ENCODE measurements at places on chromosomes 7 and 10. TPM values are rescaled to one million over a fixed set of nuclear protein-coding genes. Genes with fewer than 3 reads are reported as not detected.

GRCh38 chr10:91907914-91908336 lies 1.4 kb downstream of the FGFBP3 start:
- peak; percentile 13 for DNase-seq

DNA sequence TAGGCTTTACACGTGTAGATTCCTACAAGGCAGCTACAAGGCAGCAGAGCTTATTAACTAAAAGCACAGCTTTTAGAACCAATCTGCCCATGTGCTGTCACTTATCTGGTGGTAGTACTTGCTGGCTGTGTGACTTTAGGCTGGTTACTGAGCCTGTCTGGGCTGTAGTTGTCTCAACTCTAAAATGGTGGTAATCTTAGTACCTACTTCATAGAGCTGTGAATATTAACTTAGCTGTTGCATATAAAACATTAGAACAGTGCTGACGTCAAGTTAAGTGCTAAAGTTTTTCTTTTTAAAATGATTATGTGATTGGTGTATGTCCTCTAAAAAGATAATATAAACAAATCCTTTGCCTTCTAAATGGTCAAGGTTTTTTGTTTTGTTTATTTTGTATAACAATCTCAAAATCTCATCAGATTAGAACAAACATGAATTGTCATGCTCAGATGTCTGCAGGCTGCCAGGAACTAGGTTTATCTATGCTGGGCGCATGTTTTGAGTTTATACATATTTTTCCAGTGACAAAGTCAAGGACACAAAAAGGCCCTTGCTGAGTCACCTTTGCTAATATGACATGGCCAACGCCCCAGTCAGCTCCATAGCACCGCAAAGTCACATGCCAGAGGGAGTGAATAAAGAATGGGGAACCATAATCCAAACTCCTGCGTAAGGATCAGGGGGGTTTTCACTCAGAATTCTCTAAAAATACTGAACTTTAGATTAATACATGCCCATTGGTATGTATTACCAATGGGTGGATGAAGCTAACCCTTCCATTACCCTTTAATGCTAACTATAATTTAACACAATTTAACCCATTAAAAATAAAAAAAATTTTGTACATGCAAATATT lies 39.8 kb upstream of the ARL4A start:
- peak; percentile 67 for DNase-seq

DNA sequence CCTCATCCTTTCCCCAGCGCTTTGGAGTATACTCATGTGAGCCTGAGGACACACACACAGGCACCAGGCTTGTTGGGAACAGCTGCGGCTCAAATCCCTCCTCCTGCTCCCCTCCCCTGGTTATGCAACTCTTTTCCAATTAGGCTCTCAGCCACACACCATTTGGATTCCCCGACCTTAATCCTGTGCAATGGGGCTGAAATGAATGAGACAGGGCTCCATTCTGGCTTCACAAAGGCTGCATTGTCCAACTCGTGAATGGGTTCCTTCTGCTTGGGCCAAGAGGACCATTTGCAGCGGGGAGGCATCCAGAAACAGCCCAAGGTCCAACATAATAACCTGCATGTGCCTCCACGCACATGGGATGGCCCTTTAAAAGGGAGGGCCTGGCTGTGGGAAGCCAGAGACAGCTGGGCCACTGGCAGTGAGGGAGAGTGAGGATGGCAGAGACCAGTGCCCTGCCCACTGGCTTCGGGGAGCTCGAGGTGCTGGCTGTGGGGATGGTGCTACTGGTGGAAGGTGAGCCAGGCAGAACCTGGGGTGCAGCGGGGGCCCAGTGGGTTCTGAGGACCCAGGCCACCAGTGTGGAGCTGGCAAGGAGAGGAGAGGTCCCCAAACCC lies at the start of gene RGR:
RGR (plus strand) TSS at position 403 of the 620 bp plus-strand sequence; CDS start at position 441, 38 bp downstream.
- DNase-seq: no peak

DNA sequence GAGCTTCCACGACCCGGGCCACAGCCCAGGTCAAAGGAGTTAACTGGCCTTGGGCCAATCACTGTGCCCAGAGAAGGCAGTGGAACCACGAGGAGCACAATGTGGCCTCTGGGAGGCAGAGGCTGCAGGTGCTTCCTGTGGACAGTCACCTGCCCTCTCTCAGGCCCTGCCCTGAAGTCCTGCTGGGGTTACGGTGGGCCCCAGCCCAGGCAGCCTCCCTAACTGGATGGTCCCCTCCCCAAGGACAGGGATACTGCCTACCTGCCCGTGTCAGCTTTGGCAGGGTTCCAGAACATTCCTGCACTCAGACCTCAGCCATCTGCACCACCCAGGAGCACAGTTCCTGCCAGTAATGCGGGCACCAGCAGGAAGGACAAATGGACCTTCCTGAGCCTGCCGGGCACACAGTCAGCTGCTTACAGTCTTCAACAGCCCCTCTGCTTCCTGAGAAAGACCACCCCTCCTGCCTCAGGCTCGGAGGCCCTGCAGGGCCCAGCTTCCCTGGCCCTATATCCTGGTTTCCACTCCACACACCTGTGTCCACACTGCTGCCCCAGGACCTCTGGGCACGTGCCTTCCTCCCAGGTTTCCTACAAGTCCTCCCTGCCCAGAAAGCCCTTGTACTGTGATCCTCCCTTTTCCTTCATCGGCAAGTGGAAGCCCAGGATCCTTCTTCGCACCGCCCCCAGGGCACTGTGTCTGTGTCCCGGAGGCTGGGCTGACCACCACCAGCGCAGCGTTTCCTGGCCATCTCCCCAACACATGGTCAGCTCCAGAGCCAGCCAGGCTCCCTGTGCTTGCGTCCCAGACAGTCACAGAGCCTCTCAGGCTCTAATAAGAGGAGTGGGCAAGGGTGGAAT lies 23.3 kb downstream of the WDR86 start:
- no peak for DNase-seq

DNA sequence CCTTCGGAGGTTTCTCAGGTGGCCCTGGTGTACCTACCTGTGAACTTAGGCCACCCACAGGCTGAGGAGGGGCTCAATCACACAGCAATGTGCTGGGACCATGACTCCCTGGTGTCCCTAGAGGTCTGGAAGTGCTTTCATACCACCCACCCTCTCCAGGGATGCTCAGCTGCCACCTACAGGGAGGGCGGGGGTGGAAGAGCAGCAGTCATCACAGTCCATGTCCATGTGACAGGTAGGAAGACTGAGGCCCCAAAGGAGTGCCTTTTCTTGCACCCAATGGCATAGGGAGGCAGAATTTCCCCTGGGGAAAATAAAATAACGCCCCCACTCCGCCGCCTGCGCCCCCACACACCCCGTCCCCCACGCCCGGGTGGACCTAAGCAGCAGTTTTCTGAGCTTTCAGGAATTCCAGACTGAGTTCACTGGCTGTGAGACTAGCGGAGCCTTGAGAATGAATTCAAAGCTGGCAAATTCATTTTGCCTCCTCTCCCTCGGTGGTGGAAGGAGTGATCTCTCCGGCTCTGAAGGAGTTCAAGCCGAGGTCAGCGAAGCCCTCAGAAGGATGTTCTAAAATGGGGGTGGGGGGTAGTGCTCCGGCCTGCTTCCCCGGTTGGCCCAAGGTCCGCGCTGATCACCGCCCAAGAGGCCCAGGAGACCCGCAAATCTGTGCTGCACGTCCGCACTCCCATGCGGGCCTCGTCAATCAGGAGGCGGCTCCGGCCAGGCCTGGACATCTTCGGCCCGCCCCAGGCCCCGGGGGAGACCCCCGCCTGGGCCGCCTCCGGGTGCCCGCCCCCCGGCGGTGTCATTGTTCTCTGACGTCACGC lies 2.1 kb upstream of the ZMIZ1 start:
- DNase-seq: no peak

DNA sequence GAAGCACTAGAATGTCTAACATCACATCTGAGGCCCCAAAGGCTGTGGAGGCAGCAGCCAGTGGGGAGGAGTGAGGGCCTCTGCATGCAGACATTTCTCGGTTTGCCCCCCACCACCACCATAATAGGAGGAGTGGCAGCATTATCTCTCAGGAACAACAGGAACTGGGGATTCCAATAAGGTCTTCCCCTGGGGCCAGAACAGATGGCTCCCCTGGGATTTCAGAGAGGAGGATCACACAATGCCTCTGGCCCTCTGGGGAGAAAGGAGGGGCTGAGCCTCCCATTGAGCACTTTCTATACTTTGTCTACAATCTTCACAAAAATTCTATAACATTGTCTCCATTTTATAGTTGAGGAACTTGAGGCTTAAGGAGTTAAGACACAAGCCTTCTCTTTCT lies 61.1 kb downstream of the GRID1 start:
- DNase-seq: no peak

DNA sequence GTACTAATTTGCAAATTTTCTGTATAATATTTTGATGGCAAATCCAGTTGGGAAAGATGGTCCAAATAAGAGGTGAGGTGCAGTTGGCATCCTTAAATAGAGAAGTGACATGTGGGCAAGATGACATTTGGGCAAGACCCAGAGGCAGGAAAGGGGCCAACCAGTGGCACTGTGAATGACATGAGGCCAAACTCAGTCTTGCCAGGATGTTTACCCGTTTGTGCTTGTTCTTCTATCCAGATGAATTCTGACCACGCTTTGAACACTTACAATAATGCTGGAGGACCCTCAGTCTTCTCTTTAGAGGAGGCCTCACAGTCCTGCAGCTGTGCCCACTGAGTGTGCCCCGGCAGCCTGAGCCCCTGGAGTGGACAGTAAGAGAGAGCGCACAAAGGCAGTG lies 45.1 kb downstream of the KCNMA1 start:
- DNase-seq: no peak

DNA sequence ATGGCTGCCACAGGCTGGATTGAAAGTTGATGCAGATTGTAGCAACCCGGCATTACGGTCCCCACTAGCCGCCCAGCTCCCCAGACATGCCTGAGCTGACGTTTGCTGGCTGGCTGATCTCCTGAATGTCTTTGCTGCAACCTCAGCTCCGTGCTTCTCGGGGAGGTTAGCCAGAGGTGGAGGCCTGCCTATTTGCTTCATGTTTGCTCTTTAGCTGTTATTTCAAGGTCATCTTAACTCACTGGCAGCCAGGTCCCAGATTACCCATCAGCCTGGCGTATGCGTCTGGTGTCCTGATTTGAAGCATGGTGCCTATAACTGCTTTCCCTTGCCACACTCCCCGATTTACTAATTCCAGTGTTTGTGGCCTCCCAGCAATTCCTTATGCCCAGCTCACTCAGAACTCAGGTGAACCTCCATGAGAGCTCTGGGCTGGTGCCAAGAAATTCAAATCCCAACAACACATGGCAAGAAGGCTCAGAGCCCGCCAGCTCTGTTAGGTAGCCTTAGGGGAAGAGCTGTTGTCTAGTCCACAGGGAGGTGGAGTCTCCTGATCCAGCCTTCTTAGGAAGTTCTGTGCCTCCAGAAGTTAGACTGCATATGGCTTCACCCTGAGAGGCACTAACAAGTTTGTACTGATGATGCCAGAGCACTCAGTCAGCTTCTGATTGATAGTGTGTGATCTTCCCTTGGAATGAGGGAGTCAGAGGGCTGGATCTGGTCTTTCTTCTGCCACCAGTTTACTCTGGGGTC lies 69.7 kb upstream of the EXOC4 start:
- no peak for DNase-seq

GRCh38 chr7:27971171-27971812 lies 209.3 kb downstream of the JAZF1 start:
- DNase-seq: no peak

DNA sequence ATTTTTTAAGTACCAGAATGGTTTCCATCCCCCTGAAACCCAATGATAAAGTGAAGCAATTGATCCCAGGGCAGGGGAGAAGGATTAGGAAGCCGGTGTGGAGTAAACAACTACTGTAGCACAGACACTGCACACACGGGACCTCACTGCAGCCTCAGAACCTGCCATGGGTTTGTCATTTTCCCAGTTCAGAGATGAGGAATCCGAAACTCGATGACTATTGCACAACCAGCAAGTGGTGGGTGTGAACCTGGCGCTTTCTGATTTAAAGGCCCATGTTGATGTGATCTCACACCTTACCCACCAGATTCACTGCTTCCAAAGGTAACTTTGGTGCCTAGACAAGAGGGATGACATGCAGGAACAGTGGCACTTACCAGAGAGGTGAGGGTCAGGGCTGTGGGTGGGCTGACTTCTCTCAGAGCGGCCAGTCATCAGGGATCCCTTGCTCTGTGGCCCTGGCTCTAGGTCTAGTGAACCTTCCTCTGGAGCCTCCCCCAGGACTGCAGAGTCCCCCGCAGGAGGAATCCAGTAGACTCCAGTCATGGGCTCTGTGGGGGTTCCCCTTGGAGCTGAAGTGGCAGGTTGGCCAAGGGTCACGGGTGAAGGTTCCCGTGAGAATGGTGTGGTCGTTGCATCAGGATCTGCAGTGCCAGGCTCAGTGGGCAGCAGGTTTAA lies 62.8 kb downstream of the PKD1L1 start:
- DNase-seq: no peak

DNA sequence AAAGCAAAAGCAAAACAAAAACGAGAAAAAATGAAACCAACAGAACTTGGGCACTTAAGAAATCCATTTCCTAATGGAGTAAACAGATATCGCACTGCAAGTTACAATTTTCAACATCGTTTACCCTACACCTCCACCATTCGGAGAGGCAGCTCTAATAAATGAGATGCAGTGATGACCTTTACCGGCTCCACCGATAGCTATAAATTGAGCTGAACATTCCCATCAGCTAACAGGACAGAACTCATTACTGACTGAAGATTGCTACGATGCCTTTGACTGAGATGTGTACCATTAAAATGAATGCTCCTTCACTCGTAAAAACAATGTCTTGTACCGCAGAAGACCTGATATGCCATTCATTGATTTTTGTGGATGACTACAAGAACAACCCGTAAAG lies 465.6 kb downstream of the DPP6 start:
- DNase-seq: no peak

GRCh38 chr7:109532262-109532992 lies 962.8 kb downstream of the DNAJB9 start:
- no peak for DNase-seq

DNA sequence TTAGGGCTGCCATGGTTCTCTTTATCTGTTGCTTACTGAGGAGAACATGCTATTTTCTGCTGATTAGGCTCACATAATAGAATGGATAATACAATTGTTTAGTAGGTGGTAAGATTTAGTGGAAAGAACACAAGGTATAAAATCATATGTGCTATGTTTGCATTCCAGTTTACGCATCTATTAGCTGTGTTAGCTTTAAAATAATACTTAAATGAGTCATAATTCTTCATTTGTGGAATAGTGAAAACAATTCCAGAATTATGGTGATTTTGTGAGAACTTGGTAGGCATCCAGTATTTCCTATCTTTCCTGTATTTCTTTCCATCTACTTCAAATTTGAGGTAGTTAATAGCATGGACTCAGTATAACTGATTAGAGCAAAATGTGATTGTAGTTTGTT lies 1585.5 kb upstream of the LRRTM3 start:
- DNase-seq: no peak

The CH25H gene
- total RNA-seq: 4.0 TPM

The CHAT gene
- total RNA-seq: 0.86 TPM

The VIPR2 gene
- 7.3 TPM for total RNA-seq

The CCDC172 gene
- total RNA-seq: not detected

The COL26A1 gene
- total RNA-seq: 0.29 TPM

The CXCL12 gene
- 74.3 TPM for total RNA-seq
